ENCODE measurements at places on chromosomes 2 and 18. TPM values are rescaled to one million over a fixed set of nuclear protein-coding genes. Genes with fewer than 3 reads are reported as not detected.

Gene TNFAIP6
- total RNA-seq: 2.6 TPM

Gene C2orf42
- total RNA-seq: 14.5 TPM

Gene GGCX
- total RNA-seq: 27.9 TPM

Gene ZSWIM2
- not detected for total RNA-seq

Gene CNNM4
- total RNA-seq: 3.4 TPM

Gene SNORC
- 0.53 TPM for total RNA-seq

Gene CAPN13
- total RNA-seq: not detected

Gene MOCOS
- total RNA-seq: 37.0 TPM

Gene GALNT3
- 56.7 TPM for total RNA-seq

Gene LHCGR
- total RNA-seq: not detected

Gene RIT2
- total RNA-seq: not detected

Gene ZNF804A
- not detected for total RNA-seq

Gene POLR1A
- 9.7 TPM for total RNA-seq

Gene AOX1
- 15.7 TPM for total RNA-seq

Gene RAB27B
- 65.5 TPM for total RNA-seq

Gene CD8A
- total RNA-seq: under 0.01 TPM
